ENCODE measurements at places on chromosomes 12 and 14.

GRCh38 chr14:29847056-29847380, 80.6 kb downstream of the PRKD1 start:
- no peak for DNase-seq

DNA sequence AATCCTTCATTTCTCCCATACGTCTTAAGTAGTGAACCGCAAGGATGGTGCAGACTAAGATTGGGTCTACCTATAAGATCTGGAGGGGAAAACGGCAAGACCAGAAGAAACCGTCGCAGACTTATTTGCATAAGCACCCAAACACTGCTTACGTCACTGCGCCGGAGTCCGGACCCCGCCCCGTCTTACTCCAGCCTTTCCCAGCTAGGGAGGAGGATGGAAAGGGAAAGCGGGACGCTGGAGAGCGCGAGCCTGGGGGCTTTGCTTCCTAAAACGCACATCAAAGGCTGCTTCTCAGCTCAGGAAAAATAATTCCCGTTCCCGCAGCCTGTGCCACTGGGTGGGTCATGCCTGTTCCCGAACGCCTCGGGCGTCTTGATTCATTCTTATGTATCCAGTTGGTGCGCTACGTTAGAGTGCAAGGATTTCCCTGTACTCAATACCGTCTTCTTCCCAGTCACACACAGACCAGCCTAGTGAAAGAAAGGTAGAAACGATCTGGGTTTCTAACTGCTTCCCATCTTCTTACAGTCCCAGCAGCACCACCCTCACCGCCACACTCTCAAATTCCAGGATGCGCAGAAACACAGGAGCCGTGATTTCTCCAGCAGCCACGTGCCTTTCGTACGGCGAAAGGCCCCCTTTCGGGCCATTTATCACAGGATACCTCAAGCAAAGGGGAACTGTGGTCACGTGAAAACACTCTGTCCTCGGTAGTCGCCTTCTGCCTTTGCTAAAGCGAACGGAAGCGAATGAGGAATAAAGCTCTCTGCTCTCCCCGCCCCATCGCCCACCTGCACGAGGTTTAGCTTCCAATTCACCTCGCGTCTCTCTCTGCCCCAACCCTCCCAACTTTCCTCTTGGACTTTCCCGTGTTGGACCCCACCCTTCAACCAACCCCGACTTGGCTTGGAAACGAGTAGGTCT, 1.1 kb downstream of the SLC6A15 start:
- DNase-seq: no peak

- DNase-seq: no peak
Measured at GRCh38 chr12:19893514-19893913, 454.2 kb downstream of the AEBP2 start.

GRCh38 chr12:13404631-13405473, 208.3 kb downstream of the EMP1 start:
- DNase-seq: no peak

DNA sequence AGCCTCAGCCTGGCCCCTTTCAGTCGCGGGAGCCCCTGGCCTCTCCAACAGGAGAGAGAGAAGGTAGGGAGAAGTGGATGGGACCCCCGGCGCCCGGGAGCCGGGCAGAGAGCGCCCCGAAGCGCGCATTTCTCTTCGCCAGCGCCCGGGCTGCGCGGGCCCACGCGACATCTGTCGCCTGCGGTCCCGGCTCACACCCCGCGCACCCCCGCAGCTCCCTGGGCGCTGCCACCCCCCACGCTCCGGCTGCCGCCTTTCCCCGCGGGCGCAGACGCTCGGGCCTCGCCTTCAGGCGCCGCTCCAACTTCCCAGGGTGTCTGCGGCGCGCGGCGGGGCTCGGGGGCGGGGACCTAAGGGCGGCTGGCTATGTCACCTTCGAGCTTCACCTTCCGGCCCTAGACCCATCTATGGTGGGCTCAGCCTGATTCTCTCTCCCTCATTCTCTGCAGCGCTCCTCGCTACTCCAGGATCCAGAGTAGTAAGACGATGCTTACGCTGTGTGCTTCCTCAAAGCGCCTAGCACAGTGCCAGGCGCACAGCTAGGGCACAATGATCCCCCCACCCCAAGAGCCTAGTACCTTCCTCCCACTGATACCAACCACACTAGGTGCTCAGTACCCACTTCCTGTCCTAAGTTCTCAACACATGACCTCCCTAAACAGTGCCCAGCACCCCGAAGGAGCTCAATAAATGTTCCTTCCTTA, 1.6 kb downstream of the HRK start:
- DNase-seq: no peak

DNA sequence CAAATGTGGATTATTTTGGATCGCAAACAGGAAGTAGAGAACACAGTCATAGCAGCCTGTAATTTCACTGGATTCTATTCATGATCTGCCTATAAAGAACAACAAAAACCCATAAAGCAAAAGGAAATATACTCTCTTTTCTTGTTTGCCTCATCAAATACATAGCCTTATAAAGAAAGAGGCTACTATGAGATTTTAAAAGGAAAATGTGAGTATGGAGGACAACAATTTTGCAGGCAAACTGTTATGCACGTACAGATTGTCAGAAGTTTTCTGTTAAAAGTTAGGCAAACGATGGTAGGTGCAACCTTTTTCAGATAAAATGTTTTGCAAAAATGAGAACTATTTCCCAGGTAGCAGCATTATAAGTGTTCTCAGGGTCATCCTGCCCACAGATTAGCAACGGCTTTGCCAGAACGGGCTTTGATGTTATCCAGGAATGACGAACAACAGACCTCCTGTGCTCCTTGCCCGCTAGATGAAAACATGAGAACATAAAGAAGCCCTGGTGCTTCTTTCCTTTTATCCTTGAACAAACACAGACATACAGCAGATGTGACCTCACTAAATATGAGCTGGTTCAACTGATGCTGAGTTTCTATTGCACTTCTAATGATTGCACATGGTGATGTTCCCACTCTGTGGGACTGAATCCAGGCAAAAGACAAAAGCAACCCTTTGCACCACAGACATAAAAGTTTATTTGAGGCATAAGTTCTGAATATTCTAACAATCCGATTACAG, 88.1 kb downstream of the ITPR2 start:
- DNase-seq: no peak

DNA sequence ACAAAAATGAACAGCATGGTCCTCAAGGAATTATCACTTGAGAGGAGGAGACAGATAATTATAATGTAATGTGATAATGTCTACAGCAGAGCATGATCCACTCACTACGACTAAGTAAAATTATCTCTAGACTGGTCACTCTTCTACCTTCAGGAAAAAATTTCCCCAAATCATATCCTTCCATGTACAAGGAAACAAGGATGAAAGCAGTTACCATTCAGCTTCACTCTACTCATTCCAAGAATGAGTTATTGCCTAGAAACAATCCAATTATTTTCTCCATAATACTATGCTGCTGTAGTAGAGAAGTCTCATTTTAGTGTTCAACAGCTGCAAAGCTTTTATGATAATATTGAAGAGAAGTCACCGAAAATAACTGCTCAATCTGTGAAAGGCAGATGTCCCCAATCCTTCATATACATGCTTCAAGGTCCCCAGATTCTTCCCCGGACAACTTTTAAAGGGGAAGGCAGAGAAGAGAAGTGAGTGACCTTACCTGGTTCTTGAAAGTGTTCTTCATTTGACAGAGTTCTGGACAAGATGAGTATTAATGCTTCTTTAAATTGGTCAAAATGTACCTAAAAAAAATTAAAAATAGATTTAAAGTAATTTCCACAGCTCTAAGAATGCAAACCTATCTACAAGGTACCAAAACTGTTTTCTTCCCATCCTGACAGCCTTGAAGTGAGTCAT, 24.6 kb downstream of the NIN start:
- DNase-seq: no peak

DNA sequence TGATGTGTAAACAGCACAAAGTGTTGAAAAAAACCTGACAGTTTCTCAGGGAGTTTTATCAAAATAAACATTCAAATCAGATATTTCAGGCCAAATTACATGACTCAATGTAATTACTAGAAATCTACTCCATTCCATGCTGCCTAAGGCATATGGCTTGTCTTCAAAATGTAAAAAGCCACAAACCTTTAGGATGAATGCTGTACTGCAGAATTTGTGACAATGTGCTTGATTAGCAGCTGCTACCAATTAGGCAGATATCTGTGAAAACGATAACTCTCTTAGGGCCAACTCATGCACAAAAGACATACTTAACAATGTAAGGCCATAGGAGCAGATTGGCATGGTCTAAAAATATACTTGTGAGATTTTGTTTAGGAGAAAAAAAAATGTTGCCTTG, 267.0 kb downstream of the DACT1 start:
- no peak for DNase-seq

GRCh38 chr12:15033641-15034040, 60.8 kb downstream of the PDE6H start:
- DNase-seq: no peak

GRCh38 chr14:69231486-69231885, 28.5 kb upstream of the GALNT16 start:
- no peak for DNase-seq

DNA sequence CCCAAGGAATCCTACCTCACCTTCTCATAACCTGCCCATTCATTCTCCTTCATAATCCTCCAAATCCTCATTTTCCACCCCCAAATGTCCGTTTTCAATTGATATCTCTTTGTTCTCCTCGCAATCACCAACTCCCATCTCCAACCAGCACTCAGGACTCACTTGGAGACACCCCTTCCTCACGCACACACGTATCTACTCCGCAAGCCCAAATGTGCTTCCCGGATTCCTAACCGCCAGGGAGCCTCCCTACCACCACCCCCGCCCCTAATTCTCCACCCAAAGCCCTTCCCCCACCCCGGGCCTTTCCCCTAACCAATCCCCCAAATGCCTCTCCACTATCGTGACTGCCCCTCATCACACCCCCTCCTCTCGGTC, 304 bp downstream of the KCTD10 start:
- DNase-seq: no peak

- DNase-seq: no peak
Measured at GRCh38 chr14:37195327-37195726, 2.4 kb upstream of the MIPOL1 start.

DNA sequence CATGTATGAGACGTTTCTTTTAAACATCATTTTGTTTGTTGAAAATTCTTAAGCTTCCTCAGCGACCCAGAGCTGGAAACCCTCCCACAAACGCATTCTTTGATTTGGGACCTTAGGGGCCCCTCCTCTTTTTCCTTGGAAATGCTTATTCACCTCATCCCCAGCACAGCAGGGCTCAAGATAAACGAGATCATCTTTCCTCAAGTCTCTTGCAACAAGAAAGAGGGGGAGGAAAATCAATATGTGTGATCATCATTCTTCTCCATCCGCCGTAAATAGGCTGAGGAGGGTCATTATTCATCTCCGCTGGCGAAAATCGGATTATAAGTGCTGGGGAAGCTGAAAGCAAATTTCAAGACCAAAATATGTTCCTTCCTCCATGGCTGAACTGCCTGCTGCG, 1415.2 kb downstream of the AACS start:
- no peak for DNase-seq

DNA sequence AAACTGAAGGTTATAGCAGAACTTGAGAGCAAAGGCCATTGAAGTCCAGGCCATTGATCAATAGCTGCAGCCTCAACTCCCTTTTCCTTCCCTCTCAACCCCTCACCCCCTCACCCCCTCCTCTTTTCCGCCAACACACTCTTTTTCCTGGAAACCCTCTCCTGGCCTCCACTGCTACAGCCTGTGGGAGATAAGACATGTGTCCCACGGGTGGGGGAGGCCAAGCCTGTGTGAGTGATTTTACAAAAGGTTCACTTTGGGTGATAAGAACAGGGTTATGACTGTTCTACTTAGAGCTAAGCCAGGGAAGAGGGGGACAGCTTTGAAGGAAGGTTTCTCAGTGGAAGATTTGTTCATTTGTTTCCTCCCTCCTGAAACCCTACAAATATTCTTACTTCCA, 9.2 kb upstream of the FGF23 start:
- no peak for DNase-seq

DNA sequence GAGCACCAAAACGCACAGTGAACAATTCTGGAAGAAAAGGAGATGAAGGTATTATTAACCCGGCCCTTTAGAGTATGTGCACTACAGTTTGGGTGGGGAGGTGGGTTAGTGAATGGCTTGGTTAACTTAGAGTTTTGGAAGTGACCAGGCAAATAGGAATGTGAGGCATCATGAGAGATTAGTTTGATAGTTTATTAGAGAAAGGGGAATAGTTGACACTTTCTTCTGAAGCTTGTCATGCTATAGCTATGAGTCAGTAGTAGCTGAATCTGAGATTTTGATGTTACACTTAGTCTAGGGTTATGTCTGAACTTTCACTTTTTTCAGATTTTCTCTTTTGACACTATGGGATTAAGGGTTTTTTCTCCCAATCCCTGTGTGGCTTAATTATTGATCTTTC, 567.2 kb downstream of the SNAPC1 start:
- no peak for DNase-seq

- no peak for DNase-seq
Measured at GRCh38 chr12:111942557-111942956, 70.4 kb downstream of the TMEM116 start.

DNA sequence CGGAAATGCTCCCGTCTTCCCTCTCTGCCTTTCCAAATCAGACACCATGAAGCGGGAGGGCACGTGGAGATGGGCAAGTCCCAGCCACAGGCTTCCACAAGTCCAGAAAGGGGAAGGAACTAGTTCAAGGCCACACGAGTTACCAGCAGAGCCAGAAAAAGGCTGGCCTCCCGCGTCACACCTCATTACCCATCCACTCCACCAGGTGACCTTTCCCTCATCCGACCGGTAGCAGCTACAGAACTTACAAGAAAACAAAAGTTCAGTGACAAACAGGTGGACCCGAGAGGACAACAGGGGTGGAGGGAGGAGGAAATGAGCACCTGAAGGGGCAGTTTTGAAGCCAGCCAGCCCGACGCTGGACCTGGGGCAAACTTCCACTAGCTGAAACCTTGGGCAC, 46.9 kb downstream of the CHGA start:
- no peak for DNase-seq

All from GDM1 (cell line).